H1 (cell line): ENCODE measurements at places on chromosomes 6 and 20. TPM values are rescaled to one million over a fixed set of nuclear protein-coding genes. Genes with fewer than 3 reads are reported as not detected.

DNA sequence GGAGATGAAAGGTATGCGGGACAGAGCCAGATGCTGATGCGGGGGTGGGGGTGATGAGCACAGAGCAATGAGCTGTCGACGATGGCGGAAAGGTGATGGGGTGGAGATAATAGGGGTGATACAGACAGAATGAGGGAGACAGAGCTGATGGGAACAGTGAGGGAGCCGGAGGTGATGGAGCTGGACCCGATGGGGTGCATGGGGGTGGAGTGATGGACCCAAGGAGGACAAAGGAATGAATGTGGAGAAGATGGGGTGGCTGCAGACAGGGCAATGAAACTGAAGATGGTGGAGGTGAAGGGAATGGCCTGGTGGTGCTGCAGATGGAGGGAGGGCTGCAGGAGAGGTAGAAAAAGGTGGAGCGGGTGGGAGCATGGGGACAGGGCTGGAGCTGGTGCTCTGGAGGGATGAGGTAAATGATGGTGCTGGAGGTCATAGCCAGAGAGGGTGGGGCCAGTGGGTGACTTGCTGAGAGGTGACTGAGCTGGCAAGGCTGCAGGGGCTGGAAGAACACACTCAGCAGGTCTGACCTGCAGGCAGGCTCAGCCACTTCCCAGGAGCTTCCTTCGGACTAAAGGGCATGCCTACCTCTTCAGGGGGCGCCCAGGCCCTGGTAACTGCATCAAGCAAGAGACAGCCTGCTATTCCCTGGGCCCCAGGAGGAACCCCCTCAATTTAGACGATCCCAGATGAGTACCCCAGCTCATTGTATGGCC, 6.0 kb upstream of the FOXS1 start:
- no peak for DNase-seq

DNA sequence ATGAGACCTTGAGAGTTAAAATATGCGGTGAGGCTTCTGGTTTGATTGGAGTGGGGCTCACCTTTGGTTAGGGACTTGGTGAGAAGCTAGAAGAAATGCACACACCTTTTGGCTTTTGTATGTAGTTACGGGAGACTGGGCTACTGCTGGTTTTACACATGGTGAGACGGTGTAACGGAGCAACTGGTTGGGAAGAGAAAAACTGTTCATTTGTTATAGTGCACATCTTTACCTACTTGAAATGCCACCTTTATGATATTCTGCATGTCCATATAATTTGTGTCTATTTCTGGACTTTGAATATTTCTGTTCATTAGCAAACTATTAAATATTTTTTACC, 31.6 kb downstream of the TIAM2 start:
- no peak for DNase-seq

DNA sequence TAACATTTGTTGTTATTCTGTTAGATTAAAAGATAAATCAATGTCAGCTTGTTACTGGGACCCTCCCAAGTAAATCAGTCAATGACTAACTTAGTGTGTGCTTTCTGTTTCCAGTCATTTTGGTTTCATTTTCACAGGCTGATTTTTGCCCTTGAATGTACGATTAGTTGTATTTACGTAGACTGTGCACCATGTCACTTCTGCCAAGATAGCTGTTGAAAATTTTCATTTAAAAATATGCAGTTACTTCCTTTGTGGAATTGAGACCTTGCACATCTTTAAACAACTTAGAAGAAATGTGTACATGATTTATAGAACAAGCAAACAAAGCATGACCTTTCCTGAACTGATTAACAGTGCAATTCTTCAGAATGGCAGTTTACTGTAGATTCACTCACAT, 944.8 kb upstream of the CITED2 start:
- no peak for DNase-seq

KIF13A gene
- polyA plus RNA-seq, result 10.4 and 14.7 TPM in 2 replicates

TP53TG5 gene
- polyA plus RNA-seq, result not detected in 2 replicates
